ENCODE measurements at places on chromosomes 2 and 18.

DNA sequence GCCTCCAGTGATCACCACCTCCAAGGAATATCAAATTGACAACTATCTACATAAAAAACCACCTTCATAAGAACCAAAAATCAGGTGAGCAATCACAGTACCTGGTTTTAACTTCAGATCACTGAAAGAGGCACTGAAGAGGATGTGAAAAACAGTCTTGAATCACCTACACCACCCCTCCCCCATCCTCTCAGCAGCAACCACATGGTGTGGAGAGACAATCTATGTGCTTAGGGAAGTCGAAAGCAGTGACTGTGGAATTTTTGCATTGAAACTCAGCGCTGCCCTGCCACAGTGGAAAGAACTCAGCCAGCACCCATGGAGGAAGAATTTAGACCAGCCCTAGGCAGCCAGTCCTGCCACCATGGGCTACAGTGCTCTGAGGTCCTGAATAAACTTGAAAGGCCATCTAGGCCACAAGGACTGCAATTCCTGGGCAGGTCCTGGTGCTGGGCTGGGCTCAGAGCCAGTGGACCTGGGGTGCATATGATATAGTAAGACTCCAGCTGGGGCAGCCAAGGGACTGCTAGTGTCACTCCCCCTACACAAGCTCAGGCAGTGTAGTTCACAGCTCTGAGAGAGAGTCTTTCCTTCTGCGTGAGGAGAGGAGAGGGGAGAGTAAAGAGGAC, 75.6 kb downstream of the ATL2 start:
- no peak for DNase-seq

DNA sequence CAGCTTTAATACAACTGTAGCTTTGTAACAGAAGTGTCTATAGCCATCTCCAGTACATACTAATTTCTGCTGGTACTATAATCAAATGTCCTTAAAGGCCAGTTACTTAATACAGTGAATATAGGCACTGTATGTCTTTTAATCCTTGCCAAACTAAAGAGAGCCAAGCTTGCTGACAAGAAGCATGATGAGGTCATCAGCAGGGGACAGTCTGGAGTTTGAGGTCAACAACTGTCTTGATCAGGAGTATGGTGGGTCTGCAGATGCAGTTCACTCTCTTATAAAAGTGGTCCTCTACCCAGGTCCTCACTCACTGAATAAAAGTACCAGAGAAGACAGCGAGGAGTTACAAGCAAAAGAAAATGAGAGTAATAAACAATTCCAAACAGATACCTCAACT, 219.1 kb downstream of the WDPCP start:
- no peak for DNase-seq

GRCh38 chr2:181396256-181397123, 60.7 kb upstream of the ITGA4 start:
- no peak for DNase-seq

DNA sequence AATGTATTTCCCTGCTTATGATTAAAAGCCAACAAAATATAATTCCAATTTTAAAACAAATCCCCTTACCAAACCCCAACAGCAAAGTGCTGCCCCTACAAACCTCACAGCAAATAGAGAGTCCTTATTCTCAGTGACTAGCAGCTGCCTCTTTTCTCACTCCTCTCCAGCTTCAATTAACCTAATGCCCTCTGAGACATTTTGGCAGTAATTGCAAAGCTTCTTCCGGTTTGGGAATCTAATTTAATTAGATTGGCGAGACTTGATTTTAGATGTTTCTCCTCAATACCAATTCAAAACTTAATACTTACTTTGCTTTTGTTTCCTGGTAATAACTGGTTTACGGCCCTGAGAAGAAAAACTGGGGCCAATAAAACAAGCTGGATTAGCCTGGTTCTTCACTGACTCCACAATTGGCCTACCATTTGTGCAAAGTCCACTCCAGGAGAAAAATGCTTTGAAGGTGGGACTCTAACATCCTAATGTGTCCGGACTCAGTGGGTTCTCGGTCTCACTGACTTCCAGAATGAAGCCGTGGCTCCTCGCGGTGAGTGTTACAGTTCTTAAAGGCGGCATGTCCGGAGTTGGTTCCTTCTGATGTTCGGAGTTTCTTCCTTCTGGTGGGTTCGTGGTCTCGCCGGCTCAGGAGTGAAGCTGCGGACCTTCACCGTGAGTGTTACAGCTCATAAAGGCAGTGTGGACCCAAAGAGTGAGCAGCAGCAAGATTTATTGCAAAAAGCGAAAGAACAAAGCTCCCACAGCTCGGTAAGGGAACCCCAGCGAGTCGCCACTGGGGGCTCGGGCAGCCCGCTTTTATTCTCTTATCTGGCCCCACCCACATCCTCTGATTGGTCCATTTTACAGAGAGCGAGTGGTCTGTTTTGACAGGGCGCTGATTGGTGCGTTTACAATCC, 52.8 kb downstream of the SLC35F5 start:
- DNase-seq, result no peak

GRCh38 chr2:241007111-241007510, 8.7 kb downstream of the SNED1 start:
- DNase-seq, result no peak

- DNase-seq, result no peak
Observed at GRCh38 chr2:1862608-1863280, 118.4 kb upstream of the PXDN start.

GRCh38 chr2:11889101-11889850, 142.8 kb downstream of the LPIN1 start:
- DNase-seq, result no peak

- DNase-seq, result no peak
Observed at GRCh38 chr2:118925476-118925875, 16.5 kb upstream of the MARCO start.

All from NCI-H2029 (cell line).